ENCODE measurements at places on chromosomes 13 and 19.

- DNase-seq: no peak
Measured at GRCh38 chr13:74904556-74904955, 577.4 kb downstream of the TBC1D4 start.

DNA sequence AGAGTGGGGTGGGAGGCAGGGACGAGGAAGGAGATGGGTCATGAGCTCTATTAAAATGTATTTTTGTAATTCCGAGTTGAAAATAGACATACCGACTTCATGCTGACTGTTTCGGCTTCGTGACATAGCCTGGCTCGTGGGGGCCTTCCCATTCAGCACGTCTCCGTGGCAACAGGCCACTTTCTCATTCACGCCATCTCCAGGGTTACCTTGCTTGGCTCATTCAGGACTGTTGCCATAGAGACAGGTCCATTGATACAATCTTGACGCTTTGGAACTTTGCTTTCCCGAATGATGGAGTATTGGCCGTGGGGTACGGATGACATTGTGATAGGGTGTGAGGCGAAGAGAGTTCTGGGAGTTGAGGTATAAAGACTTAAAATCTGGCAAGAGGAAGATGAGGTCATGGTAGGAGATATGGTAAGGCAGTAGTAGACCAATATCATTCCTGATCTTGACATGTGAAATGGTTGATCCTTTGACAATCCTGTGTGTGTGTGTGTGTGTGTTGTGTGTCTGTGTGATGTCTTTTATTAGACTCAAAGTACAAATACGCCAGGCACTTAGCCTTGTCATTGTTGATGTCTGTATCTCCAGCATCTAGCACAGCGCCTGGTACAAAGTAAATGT lies 97.3 kb downstream of the CACNA1A start:
- DNase-seq: no peak

DNA sequence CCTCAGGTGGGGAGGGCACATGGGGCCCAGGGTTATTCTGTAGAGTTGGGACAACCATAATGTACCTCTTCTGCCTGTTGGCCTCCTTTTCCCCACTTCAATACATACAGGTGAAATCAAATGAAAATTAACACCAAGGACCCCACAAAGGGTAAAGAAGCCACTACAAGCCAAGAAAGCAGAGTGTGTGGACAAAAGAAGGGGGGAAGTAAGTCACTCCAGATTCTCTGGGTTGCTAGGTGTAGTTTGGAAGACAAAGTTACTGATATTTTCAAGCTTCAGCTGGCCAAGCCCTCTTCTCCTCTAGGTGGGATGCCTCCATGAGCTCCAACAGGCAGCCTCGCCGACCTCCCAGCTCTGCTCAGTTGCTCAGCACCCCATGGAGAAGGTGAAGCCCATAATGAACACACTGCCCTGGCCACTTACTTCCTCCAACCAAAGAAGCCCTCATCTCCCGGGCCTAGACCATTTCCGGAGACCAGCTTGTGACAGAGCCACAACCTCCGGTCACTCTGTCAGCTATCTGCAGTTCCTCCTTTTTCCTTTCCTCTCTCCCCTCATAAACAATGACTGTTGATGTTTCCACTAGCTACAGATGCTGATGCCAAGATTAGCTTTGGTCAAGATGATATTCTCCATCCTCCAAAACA lies 66.8 kb upstream of the MED4 start:
- no peak for DNase-seq

DNA sequence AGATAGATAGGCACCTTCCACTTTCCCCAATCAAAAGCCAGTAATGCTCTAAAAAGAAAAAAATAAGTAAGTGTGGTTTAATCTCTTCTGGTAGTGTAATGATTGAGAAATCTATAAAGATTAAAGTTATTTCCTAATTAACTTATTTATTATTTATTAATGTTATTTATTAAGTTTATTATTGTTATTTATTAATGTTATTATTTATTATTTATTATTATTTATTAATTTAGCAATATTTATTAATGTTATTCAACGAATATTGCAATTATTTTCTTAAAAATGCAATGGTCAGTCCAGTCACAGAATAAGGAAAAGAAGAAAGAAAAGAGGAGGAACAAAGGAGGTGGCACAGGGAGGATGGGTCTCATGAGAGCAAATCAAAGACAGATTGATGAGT lies 100.7 kb downstream of the FREM2 start:
- no peak for DNase-seq

DNA sequence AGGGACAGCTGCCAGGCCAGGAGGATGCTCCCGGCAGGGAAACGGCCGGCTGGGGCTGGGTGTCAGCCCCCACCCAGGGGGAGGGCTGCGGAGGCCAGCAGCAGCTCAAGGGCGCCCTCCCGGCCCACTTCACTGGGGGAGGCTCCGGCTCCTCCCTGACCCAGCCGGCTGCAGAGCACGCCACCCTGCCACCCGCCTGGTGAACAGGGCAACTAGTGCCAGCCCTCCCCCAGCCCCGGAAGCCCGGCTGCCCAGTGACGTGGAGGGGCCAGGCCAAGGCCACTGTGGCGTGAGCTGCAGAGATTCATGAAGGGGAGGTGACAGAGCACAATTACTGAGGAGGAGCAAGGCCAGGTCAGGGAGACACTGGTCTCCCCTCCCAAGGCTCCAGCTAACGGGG lies 14.7 kb downstream of the REXO1 start:
- DNase-seq: no peak

DNA sequence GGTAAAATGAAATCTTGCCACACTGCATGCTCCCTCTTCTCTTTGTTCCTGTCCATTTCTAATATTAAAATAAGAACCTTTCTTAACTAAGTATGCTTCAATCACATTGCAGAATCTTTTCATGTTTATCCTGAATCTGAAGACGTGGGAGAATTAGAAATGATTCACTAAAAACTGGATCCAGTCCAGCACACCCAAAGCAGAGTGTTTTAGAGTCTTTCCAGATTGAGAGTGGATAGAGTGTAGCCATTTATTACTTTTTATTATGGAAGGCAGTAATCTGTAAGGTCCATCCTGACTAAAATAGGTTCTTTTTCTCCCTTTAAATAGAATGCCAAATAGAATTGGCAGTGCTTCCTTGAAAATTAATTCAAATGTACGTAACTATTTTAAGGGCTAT lies 453.5 kb downstream of the TDRD3 start:
- DNase-seq: no peak

DNA sequence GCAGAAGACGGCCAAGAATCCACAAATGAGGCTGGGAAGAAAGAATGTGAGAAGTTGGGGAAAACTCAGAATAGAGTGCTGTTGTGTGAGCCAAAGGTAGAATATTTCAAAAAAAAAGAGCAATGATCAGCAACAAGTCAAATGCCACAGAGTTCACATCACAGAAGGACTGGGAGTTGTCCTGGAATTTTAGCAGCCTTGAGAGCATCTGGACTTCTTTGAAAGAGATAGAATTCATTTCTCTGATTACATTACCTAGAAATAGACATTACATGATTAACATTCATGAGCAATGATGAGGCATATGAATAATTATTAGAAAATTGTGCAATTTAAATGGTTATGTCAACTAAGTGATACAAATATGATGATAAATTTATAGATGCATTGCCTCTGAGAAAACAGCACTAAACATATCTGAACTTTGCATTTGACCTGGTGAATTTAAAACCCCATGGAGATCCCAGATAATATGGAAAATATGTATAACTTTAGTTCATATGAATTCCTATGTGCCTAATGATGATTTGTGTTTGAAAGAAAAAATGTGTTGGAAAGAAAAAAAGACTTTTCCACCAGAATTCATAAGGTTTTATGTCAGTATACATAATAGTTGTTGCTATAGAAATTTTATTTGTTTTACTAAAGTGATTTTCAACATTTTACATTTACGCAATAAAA lies 186.2 kb downstream of the POSTN start:
- DNase-seq: no peak

- no peak for DNase-seq
Measured at GRCh38 chr19:343451-343931, 1.1 kb downstream of the MIER2 start.

- DNase-seq: no peak
Measured at GRCh38 chr13:99218969-99219368, 18.3 kb downstream of the UBAC2 start.

- DNase-seq: no peak
Measured at GRCh38 chr13:47796816-47797215, 204.3 kb downstream of the SUCLA2 start.

DNA sequence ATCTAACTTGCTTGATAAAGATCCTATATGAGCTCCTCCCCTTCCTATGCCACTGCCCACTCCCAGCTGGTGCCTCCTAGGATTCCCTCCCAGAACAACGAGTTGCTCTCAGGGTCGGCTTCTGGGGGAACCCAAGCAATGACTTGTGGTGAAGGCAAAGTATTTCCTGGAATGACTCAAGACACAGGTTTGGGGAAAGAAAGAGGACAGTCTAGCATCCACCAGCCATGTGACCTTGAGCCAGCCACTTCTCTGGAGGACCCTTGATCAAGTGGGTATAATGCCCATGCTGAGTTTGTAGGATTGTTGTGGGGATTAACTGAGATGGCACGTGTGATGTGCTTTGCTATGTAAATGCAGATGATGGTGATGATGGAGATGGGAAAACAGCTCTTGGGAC lies 33.0 kb downstream of the MBD3L2B start:
- no peak for DNase-seq

- DNase-seq: no peak
Measured at GRCh38 chr13:51419001-51419636, 33.7 kb downstream of the INTS6 start.

GRCh38 chr13:75145927-75146326 lies 336.0 kb downstream of the TBC1D4 start:
- no peak for DNase-seq

GRCh38 chr13:48773531-48774275 lies 120.0 kb downstream of the CYSLTR2 start:
- DNase-seq: no peak

GRCh38 chr13:94028650-94029049 lies 450.8 kb downstream of the DCT start:
- DNase-seq: no peak

GRCh38 chr19:33849551-33850147 lies 53.0 kb downstream of the KCTD15 start:
- DNase-seq: no peak

- no peak for DNase-seq
Measured at GRCh38 chr19:30271816-30272215, 100.4 kb upstream of the ZNF536 start.

DNA sequence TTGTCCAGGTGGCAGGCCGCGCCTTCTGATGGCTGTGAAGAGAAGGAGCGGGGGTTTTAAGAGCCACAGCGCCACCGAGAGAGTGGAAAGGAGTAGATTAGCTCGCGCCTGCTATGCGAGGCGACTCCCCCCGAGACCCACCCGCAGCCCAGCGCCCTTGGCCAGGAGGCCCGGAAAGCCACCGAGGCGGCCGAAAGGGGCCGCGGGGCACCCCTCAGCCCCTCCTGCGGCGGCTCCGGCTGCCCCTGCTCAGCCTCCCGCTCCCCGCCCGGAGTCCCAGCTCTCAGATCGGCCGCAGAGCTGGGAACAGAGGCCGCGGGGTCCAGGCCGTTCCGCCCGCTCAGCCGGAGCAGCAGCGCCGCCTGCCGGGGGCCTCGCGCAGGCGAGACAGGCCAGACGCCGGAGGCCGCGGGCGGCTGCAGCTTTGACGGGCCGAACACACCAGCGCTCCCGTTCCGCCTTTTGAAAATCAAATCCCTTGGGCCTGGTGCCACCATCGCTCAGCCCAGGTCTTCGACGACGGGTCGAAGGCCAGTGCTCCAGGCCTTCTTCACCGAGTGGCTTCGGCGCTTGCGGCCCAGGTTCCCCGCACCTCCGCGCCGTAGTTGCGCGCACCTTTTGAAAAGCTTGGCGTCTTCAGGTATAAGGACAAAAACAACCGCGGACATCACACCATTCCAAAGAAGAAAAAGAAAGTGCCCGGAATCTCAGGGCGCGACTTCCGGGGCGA lies 15.3 kb downstream of the CDX2 start:
- peak; percentile 91 for DNase-seq

DNA sequence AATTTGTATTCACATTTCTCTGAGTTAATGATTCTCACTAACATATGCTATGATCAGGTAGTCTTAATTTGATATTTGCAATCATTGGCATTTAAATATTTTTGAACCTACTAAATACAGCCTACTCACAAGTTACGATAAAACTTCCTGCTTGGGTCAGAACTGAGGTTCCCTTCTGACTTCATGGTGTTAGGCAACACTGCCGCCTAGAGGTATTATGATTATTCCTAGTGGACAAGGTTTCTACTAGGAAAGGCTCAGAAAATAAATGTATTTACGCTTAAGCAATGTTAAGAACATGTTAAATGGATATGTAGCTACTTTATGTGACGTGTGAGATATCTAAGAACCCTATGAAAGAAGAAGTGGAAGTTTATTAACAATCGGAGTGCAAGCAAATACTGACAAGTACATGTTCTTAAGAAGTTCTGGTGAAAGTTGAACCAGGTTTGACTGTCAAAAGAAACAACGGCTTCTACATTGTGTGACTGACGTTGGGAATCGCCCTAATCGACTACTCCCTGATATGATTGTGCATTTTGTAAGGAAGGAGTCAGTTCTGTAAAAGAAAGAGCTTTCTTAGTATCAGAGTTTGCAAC lies 1395.8 kb downstream of the SLITRK5 start:
- no peak for DNase-seq

DNA sequence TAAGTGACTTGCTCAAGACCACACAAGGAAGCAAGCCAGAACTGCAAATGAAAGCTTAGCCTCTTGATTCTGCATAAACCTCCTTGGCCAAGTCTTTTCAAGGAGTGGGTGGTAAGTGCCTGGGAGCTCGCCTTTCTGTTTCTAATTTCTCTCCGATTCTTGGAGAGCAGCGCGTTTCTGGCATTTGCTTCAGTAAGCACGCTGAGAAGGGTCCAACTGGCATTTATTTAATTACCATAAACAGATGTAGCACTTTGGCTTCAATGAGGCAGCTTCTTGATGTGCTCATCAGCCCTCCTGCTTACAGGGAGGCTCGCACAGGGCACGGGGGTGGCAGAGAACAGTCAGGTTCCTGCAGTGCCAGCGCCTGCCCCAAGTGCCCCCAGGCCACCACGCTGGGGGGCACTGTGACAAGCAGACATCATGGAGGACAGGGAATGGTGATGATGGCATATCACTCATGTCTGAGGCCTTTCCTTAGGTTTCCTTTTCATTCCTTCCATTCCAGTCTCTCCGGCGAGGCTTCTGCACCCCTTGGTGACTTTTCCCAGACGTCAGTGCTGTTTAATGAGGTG lies 13.3 kb downstream of the SIAH3 start:
- no peak for DNase-seq
